ENCODE measurements at places on chromosomes 3 and 15. TPM values are rescaled to one million over a fixed set of nuclear protein-coding genes. Genes with fewer than 3 reads are reported as not detected.

GRCh38 chr3:108091498-108092250 lies 843 bp upstream of the CD47 start:
- H3K4me1 ChIP-seq: peaks cover 19% of the 10 kb centered on the region
- H3K27me3 ChIP-seq: peaks cover 3% of the 10 kb centered on the region
- H3K4me3 ChIP-seq: peak overlapping the region; percentile 96
- DNase-seq: no peak
- peak overlapping the region; percentile 65 for H3K27ac ChIP-seq

DNA sequence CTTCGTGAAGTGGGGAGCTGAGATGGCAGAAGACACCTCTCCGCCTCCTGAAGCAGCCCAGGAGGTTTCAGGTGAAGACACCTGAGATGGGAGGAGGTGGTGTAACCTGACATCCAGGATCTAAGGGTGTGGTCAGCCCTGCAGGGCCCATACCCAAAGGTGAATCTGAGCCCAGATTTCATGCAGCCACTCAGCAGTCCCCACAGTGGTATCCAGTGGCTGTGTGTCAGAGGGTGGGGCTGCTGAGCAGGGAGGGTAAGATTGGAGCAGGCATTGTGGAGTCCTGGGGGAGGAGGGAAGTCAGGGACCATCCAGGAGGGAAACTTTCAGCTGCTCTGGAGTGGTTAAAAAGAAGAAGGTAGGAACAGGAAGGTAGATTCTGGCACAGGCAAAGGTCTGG lies 46.0 kb upstream of the SMAD6 start:
- no peaks in the 10 kb centered on the region for H3K27me3 ChIP-seq
- no peak overlapping the region for H3K27ac ChIP-seq
- DNase-seq: no peak
- no peaks in the 10 kb centered on the region for H3K4me1 ChIP-seq
- no peak overlapping the region for H3K4me3 ChIP-seq

- no peaks in the 10 kb centered on the region for H3K4me1 ChIP-seq
- H3K4me3 ChIP-seq: no peak overlapping the region
- no peak for DNase-seq
- no peaks in the 10 kb centered on the region for H3K36me3 ChIP-seq
- no peaks in the 10 kb centered on the region for H3K27me3 ChIP-seq
These were observed 842.4 kb downstream of the TBL1XR1 start for GRCh38 chr3:176354843-176355242.

GRCh38 chr15:94300612-94301011 lies 69.3 kb downstream of the MCTP2 start:
- no peaks in the 10 kb centered on the region for H3K4me1 ChIP-seq
- H3K36me3 ChIP-seq: no peaks in the 10 kb centered on the region
- H3K27ac ChIP-seq: no peak overlapping the region
- H3K27me3 ChIP-seq: no peaks in the 10 kb centered on the region
- H3K4me3 ChIP-seq: no peak overlapping the region

- no peaks in the 10 kb centered on the region for H3K4me1 ChIP-seq
- no peak for DNase-seq
- no peaks in the 10 kb centered on the region for H3K27me3 ChIP-seq
- no peaks in the 10 kb centered on the region for H3K36me3 ChIP-seq
- no peak overlapping the region for H3K4me3 ChIP-seq
- H3K27ac ChIP-seq: no peak overlapping the region
These were observed 940.9 kb downstream of the OTOL1 start for GRCh38 chr3:162437480-162437879.

GRCh38 chr3:61956236-61956635 lies 394.9 kb downstream of the PTPRG start:
- peak overlapping the region; percentile 89 for H3K27ac ChIP-seq
- H3K4me3 ChIP-seq: peak overlapping the region; percentile 52
- H3K27me3 ChIP-seq: no peaks in the 10 kb centered on the region
- DNase-seq: no peak
- H3K36me3 ChIP-seq: no peaks in the 10 kb centered on the region
- peaks cover 36% of the 10 kb centered on the region for H3K4me1 ChIP-seq

GRCh38 chr3:42725454-42725853 lies 22.9 kb upstream of the HHATL start:
- H3K4me3 ChIP-seq: no peak overlapping the region
- peaks cover 11% of the 10 kb centered on the region for H3K27me3 ChIP-seq

DNA sequence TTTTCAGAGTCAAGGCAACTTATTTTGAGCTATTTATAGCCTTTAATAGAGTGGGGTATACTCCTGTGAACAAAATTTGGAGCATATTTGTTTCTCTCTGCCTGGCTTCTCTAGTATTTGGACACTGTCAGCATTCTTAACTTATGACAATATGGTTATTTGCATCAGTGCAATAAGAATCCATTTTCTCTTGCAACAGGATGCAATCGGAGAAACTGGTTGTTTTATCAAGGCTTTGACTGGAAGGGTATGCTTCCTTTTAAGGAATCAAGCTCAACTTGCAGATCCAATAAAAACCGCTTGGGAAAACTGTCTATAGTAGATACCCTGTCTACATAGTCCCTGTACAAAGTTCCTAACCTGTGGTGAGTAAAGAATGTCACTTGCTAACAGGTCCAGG lies 106.7 kb downstream of the DPH6 start:
- DNase-seq: no peak
- peak overlapping the region; percentile 62 for H3K27ac ChIP-seq
- no peaks in the 10 kb centered on the region for H3K27me3 ChIP-seq
- peaks cover 15% of the 10 kb centered on the region for H3K4me1 ChIP-seq
- H3K36me3 ChIP-seq: no peaks in the 10 kb centered on the region
- H3K4me3 ChIP-seq: no peak overlapping the region

DNA sequence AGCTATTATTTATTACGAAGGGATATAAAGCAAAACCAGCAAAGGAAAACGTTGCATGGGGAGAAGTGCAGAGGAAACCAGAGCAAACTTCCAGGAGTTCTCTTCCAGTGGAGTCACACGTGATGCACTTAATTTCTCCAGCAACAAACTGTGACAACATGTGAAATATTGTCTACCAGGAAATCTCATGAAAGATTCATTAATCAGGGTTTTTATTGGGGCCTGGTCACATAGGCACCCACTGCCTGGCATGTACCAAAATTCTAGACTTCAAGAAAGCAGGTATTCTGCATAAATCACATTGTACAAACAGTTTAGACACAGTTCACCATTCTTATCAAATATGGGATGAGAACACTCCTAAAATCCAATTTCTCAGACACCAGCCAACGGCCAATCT lies 5.4 kb upstream of the TFG start:
- no peak overlapping the region for H3K27ac ChIP-seq
- no peak for DNase-seq
- no peak overlapping the region for H3K4me3 ChIP-seq
- peaks cover 3% of the 10 kb centered on the region for H3K4me1 ChIP-seq

GRCh38 chr3:74167926-74168325 lies 446.5 kb downstream of the CNTN3 start:
- no peak for DNase-seq
- H3K4me1 ChIP-seq: no peaks in the 10 kb centered on the region
- H3K27ac ChIP-seq: no peak overlapping the region
- H3K4me3 ChIP-seq: no peak overlapping the region
- no peaks in the 10 kb centered on the region for H3K36me3 ChIP-seq

GRCh38 chr3:107496855-107497254 lies 25.9 kb upstream of the BBX start:
- H3K4me1 ChIP-seq: no peaks in the 10 kb centered on the region
- DNase-seq: no peak
- H3K36me3 ChIP-seq: no peaks in the 10 kb centered on the region

- no peaks in the 10 kb centered on the region for H3K36me3 ChIP-seq
- H3K4me3 ChIP-seq: no peak overlapping the region
- peaks cover 49% of the 10 kb centered on the region for H3K27me3 ChIP-seq
- H3K4me1 ChIP-seq: no peaks in the 10 kb centered on the region
- DNase-seq: peak; percentile 95
These were observed 1.8 kb upstream of the SCN5A start for GRCh38 chr3:38651153-38651789.

GRCh38 chr3:52801839-52802238 lies 7.2 kb downstream of the ITIH3 start:
- no peak overlapping the region for H3K4me3 ChIP-seq
- H3K27ac ChIP-seq: no peak overlapping the region
- no peak for DNase-seq
- H3K36me3 ChIP-seq: no peaks in the 10 kb centered on the region
- H3K27me3 ChIP-seq: no peaks in the 10 kb centered on the region

- peaks cover 6% of the 10 kb centered on the region for H3K4me1 ChIP-seq
- no peak overlapping the region for H3K27ac ChIP-seq
- H3K4me3 ChIP-seq: no peak overlapping the region
These were observed 14.2 kb downstream of the DZIP3 start for GRCh38 chr3:108603691-108604090.

- no peak overlapping the region for H3K4me3 ChIP-seq
- DNase-seq: no peak
- H3K36me3 ChIP-seq: no peaks in the 10 kb centered on the region
- no peaks in the 10 kb centered on the region for H3K27me3 ChIP-seq
- H3K27ac ChIP-seq: no peak overlapping the region
These were observed 54.2 kb downstream of the MAP4 start for GRCh38 chr3:47961815-47962606.

The CCR3 gene
- not detected for total RNA-seq

The PPP4R2 gene
- total RNA-seq: 84.3 TPM

The ZDHHC3 gene
- 61.2 TPM for total RNA-seq

The DNAJA4 gene
- 2.1 TPM for total RNA-seq

Data from osteoblast (primary cell).